ENCODE measurements at places on chromosomes 12 and 14.

DNA sequence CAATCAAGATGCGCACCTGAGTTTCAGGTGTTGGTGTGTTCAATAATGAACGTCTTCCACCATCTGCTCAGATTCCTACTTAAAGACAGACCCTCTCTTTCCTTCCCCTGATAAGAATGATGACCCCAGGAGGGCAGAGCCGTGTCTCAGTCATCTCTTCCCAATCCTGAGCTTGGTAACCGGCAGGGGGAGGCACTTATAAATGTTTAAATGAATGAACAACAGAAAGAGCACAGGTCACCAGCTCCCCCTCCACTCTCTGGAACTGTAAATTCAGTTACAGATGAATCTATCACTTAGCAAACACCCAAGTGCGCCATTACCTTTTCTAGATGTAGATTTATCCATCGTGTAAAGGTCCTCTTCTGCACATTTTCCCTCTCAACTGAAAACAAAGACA lies 72.4 kb upstream of the DICER1 start:
- H3K36me3 ChIP-seq: no peaks in the 10 kb centered on the region
- no peak for DNase-seq
- no peak overlapping the region for H3K4me3 ChIP-seq
- no peaks in the 10 kb centered on the region for H3K27me3 ChIP-seq
- no peak overlapping the region for H3K27ac ChIP-seq

DNA sequence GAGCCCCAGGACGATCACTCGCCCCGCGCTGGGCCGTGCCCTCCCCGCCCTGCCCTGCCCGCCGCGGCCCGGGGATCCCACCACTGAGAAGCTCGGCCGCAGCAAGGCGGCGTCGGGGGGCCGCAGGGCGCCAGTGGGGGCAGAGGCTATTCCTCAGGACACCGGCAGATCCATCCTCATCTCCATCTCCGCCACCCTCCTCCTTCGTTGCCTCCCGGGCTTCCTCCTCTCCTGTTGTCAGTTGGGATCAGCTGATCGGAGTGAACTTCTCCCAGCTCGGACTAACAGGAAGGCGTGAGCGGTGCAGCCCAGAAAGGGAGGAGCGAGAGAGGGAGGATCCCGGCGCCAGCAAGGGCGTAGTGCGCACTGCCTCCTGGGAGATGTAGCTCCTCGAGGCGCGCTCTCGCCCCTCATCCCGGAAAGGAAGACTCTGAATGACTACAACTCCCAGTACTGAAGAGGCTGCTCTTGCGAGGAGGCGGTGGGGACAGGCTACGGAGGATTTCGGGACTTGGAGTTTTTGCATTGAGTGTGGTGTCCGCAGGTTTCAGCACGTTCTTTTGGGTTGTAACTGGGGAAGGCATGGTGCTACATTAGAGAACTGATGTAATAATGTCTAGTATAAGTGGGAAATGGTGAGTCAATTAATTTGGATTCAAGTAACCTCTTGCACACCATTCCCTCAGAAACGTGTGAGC lies at the start of gene ZFYVE1:
Gene ZFYVE1 (minus strand): TSS at position 262 of the 698 bp plus-strand sequence. CDS start 2,598 bp downstream, outside the sequence.
- H3K4me1 ChIP-seq: peaks cover 21% of the 10 kb centered on the region
- peaks cover 5% of the 10 kb centered on the region for H3K36me3 ChIP-seq
- no peaks in the 10 kb centered on the region for H3K27me3 ChIP-seq
- H3K4me3 ChIP-seq: peak within 1 kb of the TSS; percentile 87
- peak; percentile 97 for DNase-seq

- no peak overlapping the region for H3K4me3 ChIP-seq
- no peak for DNase-seq
- no peaks in the 10 kb centered on the region for H3K36me3 ChIP-seq
- no peak overlapping the region for H3K27ac ChIP-seq
- H3K27me3 ChIP-seq: no peaks in the 10 kb centered on the region
These were observed 3.7 kb downstream of the CFAP54 start for GRCh38 chr12:96493106-96493505.

- H3K27ac ChIP-seq: no peak overlapping the region
- H3K4me1 ChIP-seq: peaks cover 26% of the 10 kb centered on the region
- H3K27me3 ChIP-seq: no peaks in the 10 kb centered on the region
- H3K36me3 ChIP-seq: no peaks in the 10 kb centered on the region
- no peak for DNase-seq
- H3K4me3 ChIP-seq: no peak overlapping the region
These were observed 29.3 kb upstream of the LGALS3 start for GRCh38 chr14:55099756-55100155.

DNA sequence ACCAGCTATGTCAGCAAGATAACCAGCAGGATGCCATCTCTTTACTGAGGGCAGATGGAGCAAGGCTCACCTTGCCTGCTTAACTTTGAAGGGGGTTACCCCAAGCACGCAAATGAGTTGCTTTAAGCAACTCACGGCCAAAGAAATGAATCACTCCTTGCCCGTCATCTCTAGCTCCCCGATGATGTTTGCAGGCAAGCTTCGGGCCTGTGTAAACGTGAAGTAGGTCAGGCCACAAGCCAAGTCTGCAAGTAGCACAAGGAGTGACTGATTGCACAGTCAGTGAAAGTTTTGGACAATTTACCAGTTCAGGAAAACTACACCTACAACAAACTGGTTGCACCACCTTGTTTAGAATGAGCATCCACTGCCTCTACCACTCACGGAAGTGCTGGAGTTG lies 699.7 kb upstream of the TBX3 start:
- no peak overlapping the region for H3K4me3 ChIP-seq
- no peaks in the 10 kb centered on the region for H3K27me3 ChIP-seq
- no peaks in the 10 kb centered on the region for H3K36me3 ChIP-seq
- no peaks in the 10 kb centered on the region for H3K4me1 ChIP-seq
- DNase-seq: no peak

DNA sequence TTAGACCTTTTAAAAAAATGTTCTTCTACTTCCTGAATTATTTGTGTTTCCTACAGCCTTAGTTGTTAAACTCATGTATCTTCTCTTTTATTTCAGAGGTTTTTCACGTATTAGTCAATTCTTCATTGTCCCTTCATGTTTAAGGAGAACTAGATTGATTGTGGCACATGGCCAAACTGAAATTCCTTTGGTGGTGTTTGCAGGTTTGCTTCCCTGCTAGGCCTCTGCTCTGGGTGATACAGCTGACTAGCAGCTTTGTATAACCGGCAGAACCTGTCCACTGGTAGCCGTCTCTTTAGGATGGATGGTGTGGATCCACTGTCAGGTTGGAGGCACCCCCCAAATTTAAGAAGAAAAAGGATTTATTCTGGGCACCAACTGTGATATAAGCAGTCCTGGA lies 262.1 kb downstream of the FBXL14 start:
- H3K27ac ChIP-seq: no peak overlapping the region
- peaks cover 3% of the 10 kb centered on the region for H3K36me3 ChIP-seq
- no peaks in the 10 kb centered on the region for H3K4me1 ChIP-seq
- no peak overlapping the region for H3K4me3 ChIP-seq
- no peak for DNase-seq
- H3K27me3 ChIP-seq: no peaks in the 10 kb centered on the region
